ENCODE measurements at places on chromosomes 13 and 19.

DNA sequence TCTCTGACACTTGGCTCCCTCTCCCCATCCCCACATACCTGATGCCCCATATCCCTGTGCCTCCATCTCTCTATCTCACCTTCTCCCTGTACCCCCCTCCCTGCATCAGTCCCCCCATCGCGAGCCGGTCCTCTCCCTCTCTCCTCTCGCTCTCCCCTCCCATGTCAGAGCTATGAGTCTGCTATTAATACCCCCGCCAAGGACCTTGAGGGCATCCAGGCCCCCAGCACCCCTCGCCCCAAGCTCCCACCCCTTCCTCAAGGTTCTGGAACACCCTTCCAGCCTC lies 1.6 kb downstream of the GRIN2D start:
- no peak for DNase-seq

- DNase-seq, result peak; percentile 89
Measured at GRCh38 chr19:48330012-48330681, 4.8 kb downstream of the EMP3 start.

DNA sequence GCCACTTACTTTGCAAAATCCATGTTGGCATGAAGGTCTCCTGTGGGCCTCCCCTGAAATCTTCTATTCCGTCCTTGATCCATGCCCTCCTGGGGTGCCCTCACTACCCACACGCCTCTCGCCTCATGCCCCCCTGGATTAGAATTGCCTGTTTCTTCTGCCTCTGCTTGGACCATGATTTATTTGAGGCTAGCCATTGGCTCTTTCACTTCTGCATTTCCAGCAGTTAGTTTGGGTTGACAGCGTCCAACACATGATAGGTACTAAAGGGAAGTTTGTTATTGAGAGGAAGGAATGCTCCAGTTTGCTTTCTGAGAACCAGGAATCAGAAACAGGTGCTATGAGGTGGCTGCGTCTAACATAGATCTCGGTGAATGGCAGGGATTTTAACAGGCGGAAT lies 30.5 kb upstream of the TPTE2 start:
- no peak for DNase-seq

- DNase-seq, result peak; percentile 71
Measured at GRCh38 chr19:42295831-42296525, 6.0 kb upstream of the PRR19 start.

DNA sequence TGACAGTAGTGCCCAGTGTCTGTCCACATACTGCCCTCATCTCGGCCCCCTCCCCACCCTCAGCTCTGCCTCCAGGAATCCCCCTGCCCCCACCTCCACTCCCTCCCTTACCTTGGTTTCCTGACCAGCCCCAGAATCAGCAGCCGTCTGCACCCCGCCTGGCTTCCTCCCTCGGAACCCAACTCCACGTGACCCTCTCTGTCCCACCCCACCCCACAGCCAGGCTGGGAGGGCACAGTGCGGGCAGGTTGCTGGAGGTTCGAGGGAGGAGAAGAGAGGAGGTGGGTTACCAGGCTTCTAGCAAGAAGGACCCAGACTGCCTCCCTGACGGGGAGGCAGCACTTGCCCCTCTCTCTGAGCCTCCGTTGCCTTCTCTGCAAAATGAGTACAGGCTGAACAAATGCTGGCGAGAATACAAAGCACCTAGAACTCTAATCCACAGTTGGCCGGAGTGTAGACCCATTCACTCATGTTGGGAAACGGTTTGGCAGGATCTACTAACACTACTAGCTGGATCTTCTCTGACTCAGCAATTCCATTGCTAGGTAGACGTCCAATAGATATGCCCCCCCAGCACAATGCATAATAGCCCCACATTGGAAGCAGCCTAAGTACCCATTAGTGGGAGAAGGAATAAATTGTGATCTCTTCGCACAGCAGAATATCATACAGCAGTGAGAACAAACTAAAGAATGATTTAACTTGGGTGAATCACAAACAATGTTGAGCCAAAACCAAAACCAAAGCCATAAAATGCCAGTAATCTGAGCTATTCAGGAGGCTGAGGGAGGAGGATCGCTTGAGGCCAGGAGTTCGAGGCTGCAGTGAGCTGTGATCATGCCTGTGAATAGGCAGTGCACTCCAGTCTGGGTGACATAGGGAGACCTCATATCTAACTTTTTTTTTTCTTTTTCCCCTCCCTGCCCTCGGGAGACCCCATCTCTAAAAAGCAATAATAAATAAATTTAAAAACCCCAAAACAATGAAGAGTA lies at the start of gene RASAL3:
Gene RASAL3 (minus strand): TSS at position 151 of the 992 bp plus-strand sequence. CDS start 186 bp downstream, outside the sequence.
- DNase-seq, result no peak

- DNase-seq, result no peak
Measured at GRCh38 chr19:37953918-37954303, 46.9 kb downstream of the SIPA1L3 start.

- no peak for DNase-seq
Measured at GRCh38 chr13:94433055-94433961, 46.2 kb downstream of the DCT start.

- no peak for DNase-seq
Measured at GRCh38 chr19:3378352-3379150, 12.2 kb downstream of the NFIC start.

GRCh38 chr13:73223372-73223781 lies 164.6 kb downstream of the KLF5 start:
- no peak for DNase-seq

- DNase-seq, result no peak
Measured at GRCh38 chr19:32543115-32543900, 37.7 kb upstream of the PDCD5 start.

DNA sequence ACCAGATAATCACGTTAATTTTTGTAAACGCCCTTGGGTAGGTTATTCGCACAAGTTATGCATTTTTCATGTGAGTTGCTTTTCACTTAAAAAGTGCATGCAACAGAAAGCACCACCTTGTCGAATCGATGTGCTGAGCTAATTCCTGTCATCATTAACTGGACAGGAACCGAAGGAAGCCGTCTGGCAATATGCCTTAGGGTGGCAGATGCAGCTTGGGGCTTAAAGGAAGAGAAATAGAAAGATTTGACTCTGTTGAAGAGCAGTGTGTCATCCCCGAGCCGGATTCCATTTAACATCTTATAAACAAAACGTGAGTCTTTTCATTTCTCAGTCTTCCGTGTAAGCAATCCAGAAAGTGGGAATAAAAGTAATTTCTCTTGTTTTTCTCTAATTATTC lies 70.0 kb downstream of the ATP11A start:
- no peak for DNase-seq

DNA sequence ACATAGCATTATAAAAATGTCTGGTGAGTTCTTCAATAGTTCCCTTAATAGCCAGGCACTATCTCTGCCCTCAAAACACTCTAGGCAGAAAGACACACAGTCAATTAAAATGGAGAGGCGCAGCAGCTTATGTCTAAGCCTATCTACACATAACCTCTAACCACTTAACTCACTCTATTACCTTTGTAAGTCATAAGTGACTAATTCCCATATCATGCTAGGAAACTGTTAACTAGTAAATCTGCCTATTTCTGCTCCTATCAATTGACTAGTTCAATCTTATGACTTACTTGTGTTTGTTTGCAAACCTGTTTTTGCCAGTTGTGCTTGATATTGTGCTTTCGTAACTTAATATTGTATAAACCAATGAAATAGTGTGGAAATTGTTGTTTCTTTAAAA lies 3.2 kb downstream of the CCDC122 start:
- DNase-seq, result no peak

GRCh38 chr13:31798189-31798588 lies 58.9 kb downstream of the RXFP2 start:
- DNase-seq, result no peak

Data from hypothalamus (tissue), 51 donors.